ENCODE measurements at places on chromosomes 4 and X. TPM values are rescaled to one million over a fixed set of nuclear protein-coding genes. Genes with fewer than 3 reads are reported as not detected.

GAGE12C gene
- not detected for polyA plus RNA-seq

SLC49A3 gene
- polyA plus RNA-seq = 12.6 TPM

EGF gene
- polyA plus RNA-seq = 72.8 TPM

DNA sequence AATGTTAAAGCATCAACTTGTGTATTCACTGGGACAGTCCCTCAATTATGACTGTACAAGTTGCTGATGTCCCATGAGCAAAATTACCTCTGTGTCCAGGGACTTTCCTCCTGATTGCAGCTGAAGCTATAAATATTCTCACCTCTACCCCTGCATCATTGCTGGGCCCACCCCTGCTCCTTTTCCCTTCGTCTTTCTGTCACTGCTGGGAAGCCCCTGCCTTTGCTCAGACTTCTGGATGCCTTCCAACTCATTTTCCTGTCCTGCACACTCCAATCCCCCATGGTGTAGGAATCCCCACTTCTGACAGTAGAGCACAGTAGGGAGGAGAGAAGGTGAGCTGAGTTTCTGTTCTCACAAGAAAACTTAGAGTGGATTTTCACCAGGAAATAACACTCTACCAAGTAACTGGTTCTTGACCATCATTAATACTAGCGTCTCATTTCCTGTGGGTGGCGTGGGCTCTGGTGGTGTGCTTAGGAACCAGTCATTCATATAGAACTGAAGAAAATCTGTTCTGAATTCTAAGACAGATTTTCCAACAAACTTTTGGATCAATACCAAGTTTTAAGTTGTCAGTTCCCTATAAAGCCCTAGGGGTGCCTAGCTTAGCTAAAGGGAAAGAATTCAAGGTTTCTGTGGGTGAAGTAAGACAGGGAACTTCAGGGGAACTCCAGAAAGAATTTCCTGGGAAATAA lies 136.2 kb upstream of the MED14 start:
- DNase-seq = no peak
